ENCODE measurements at places on chromosomes 4 and X. TPM values are rescaled to one million over a fixed set of nuclear protein-coding genes. Genes with fewer than 3 reads are reported as not detected.
A peak's percentile ranks its signal among the peaks of the same experiment; 100 is the strongest.

Gene SLC25A53
- total RNA-seq: 13.4 TPM

Gene EPHA5
- total RNA-seq: 0.09 TPM

Gene CLDN34
- total RNA-seq: 0.50 TPM

Gene HCFC1
- 48.4 TPM for total RNA-seq

Gene UBE2K
- 54.3 TPM for total RNA-seq

DNA sequence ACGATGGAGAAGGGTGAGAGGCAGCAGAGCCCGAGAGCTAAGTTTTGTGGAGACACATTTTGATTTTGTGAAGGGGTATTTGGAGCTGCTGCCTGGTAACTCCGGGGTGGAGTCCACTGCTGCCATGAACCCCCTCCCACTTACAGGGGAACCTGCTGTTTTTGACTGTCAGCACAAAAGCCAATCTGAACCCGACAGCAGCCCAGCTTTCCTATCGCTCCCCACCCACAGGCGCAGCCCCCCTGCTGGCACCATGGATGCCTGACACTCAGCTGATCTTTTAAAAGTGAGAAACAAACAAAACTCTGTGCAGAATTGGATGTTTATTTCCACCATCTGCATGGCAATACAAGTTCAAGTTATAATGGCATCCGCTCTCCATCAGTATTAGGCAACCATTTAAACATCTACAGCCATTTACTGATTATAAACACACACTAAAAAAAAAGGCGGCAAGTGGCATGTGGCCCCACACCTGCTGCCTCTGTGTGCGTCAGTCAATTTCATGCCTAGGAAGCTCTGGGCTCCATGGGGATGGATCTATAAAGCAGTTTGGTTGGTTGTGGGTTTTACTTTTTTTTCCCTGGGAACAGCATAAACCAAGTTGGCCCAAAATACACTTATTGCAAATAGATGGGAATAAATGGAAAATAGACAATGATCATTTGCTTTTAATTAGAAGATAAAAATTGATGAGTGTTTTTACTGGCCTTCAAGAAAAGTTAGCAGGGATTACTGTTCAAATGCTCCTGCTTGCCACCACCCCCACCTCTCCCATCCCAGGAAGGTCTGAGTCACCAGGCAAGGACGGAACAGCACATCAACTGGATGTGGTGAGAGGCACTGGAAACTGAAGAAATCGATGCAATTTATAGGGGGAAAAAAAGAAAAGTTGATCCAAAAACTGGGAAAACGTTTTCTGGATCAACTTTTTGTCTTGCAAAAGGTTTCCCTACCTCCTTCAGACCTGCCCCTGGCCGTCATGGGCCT lies 46.0 kb downstream of the SEPSECS start:
- no peak overlapping the region for H3K27ac ChIP-seq
- H3K36me3 ChIP-seq: no peaks in the 10 kb centered on the region
- no peak for DNase-seq
- no peak overlapping the region for H3K4me3 ChIP-seq
- no peaks in the 10 kb centered on the region for H3K27me3 ChIP-seq

DNA sequence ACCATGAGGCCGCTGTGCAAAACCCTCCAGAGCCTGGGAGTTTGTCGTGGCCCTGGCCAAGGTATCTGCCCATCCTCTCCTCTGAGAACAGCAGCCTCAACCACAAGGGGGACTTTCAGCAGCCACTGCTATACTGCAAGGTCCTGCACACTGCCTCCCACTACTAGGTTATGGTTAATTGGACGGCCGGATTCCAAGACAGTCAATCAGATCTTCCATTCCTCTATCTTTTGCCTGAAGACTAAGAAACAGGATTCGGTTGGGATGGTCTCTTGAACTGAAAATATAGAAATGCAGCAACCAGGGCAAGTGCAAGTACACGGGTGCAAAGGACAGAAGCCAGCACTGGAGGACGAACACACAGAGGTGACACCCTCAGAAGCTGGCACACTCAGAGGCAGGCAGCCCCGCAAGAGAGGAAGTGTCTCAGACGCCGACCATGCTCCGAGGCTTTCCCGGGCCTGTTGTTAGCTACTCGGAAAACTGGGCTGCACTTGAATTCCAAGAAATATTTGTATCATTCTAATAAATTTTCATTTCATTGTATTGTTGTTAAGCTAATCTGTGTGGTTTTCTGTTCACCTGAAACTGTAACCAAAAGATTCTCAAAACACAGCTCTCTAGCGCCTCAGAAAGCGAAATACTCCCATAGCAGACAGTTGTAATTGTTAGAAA lies 63.3 kb downstream of the AFAP1 start:
- peaks cover 17% of the 10 kb centered on the region for H3K4me1 ChIP-seq
- H3K27me3 ChIP-seq: no peaks in the 10 kb centered on the region
- no peak overlapping the region for H3K4me3 ChIP-seq
- H3K36me3 ChIP-seq: peaks cover 2% of the 10 kb centered on the region

GRCh38 chrX:72095370-72095769 lies 36.3 kb downstream of the RTL5 start:
- no peak for DNase-seq
- H3K36me3 ChIP-seq: no peaks in the 10 kb centered on the region
- peaks cover 8% of the 10 kb centered on the region for H3K4me1 ChIP-seq
- H3K4me3 ChIP-seq: no peak overlapping the region

- H3K36me3 ChIP-seq: no peaks in the 10 kb centered on the region
- peaks cover 30% of the 10 kb centered on the region for H3K4me1 ChIP-seq
- no peak overlapping the region for H3K4me3 ChIP-seq
- no peak overlapping the region for H3K27ac ChIP-seq
- no peak for DNase-seq
Measured at GRCh38 chr4:52866734-52867133, 4.6 kb downstream of the RASL11B start.

- H3K27me3 ChIP-seq: no peaks in the 10 kb centered on the region
- DNase-seq: no peak
- no peaks in the 10 kb centered on the region for H3K36me3 ChIP-seq
- no peak overlapping the region for H3K4me3 ChIP-seq
Measured at GRCh38 chr4:52892880-52893279, 30.8 kb downstream of the RASL11B start.

- no peak overlapping the region for H3K4me3 ChIP-seq
- H3K36me3 ChIP-seq: no peaks in the 10 kb centered on the region
- no peaks in the 10 kb centered on the region for H3K4me1 ChIP-seq
- no peaks in the 10 kb centered on the region for H3K27me3 ChIP-seq
- H3K27ac ChIP-seq: no peak overlapping the region
Measured at GRCh38 chrX:109952985-109953905, 49.7 kb upstream of the TMEM164 start.

GRCh38 chrX:95156566-95156965 lies 1482.6 kb downstream of the FAM133A start:
- DNase-seq: no peak
- H3K4me3 ChIP-seq: no peak overlapping the region
- no peak overlapping the region for H3K27ac ChIP-seq
- H3K4me1 ChIP-seq: no peaks in the 10 kb centered on the region

GRCh38 chr4:78634011-78634664 lies 82.6 kb downstream of the ANXA3 start:
- peak; percentile 48 for DNase-seq
- H3K27me3 ChIP-seq: no peaks in the 10 kb centered on the region
- no peaks in the 10 kb centered on the region for H3K36me3 ChIP-seq
- peaks cover 7% of the 10 kb centered on the region for H3K4me1 ChIP-seq
- no peak overlapping the region for H3K4me3 ChIP-seq

DNA sequence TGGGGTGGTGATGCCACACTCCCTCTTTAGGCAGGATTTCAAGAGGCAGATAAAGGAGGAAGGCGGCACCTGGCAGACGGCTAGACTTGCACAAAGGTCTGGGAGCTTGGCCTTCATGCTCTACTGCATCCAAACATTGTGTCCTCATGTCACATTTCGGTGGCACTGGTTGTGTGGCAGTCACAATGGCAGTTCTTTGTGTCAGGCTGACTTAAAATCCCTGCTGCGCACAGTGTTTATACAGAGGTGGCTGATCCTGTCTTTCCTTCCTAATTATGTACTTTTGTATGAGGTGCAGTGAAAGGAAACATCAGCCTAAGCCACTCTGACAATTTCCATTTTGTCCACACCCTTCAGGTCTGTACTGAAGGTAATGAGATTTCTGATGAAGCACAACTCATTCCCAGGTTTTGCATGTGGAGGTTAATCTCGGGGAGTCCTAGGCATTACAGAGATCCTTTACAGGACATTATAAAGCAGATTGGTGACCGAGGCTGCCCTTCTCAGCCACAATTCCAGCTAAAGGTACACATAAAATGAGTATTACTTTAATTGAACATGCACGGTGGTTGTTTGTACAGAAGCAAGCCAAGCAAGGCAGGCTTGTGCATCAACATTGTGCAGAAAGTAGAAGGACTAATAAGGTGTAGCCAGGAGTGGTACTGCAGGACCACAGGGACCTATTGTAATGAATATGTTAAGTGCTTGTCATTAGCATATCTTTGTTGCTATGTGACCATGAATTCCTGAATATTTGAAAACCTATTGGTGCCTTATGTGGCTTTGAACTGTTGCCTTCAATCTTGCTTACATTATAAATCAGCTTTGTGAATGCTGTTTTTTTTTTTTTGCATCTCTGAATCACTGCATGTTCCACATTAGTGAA lies 147.6 kb downstream of the STK32B start:
- H3K4me1 ChIP-seq: no peaks in the 10 kb centered on the region
- no peak for DNase-seq
- no peak overlapping the region for H3K27ac ChIP-seq
- no peaks in the 10 kb centered on the region for H3K27me3 ChIP-seq
- no peak overlapping the region for H3K4me3 ChIP-seq

GRCh38 chr4:176367771-176368465 lies 48.2 kb downstream of the SPCS3 start:
- H3K4me3 ChIP-seq: no peak overlapping the region
- no peaks in the 10 kb centered on the region for H3K27me3 ChIP-seq

DNA sequence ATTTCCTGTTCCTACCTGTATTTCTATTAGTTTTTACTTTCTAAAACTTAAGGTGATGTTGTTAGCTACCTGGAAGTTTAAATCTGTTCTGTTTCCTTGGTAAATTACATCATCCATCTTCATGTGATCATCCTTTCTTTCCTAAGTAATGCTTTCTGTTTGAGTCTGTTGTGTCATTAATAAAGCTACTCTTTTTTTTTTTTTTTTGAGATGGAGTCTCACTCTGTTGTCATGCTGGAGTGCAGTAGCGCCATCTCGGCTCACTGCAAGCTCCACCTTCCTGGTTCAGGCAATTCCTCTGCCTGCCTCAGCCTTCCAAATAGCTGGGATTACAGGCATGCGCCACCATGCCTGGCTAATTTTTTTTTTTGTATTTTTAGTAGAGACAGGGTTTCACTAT lies 73.3 kb downstream of the FIP1L1 start:
- DNase-seq: no peak
- H3K4me3 ChIP-seq: no peak overlapping the region
- H3K27ac ChIP-seq: no peak overlapping the region
- no peaks in the 10 kb centered on the region for H3K27me3 ChIP-seq

DNA sequence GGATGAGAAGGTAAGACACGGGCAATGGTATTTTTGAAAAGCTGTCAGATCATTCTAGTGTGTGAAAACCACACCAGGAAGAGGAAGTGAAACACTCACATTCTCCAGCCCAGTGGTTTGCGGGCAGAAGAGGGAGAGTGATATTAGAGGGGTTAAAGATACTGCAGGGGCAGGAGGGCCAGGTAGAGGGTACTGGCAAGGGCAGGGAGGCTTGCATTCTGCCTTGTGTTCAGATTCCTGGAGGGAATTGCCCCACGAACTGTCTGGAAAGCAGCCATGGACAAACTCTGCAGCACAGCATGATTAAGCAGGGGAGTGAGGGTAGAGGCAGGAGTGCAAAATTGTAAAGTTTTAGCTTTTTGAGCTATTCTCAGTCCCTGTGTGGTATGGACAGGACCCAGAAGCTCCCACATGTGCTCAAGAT lies 30.9 kb downstream of the NIPAL1 start:
- H3K4me1 ChIP-seq: peaks cover 6% of the 10 kb centered on the region
- no peak overlapping the region for H3K4me3 ChIP-seq
- H3K27me3 ChIP-seq: peaks cover 22% of the 10 kb centered on the region
- DNase-seq: no peak

GRCh38 chrX:21735038-21735767 lies 22.7 kb downstream of the SMPX start:
- H3K27ac ChIP-seq: no peak overlapping the region
- no peak overlapping the region for H3K4me3 ChIP-seq
- no peaks in the 10 kb centered on the region for H3K36me3 ChIP-seq

DNA sequence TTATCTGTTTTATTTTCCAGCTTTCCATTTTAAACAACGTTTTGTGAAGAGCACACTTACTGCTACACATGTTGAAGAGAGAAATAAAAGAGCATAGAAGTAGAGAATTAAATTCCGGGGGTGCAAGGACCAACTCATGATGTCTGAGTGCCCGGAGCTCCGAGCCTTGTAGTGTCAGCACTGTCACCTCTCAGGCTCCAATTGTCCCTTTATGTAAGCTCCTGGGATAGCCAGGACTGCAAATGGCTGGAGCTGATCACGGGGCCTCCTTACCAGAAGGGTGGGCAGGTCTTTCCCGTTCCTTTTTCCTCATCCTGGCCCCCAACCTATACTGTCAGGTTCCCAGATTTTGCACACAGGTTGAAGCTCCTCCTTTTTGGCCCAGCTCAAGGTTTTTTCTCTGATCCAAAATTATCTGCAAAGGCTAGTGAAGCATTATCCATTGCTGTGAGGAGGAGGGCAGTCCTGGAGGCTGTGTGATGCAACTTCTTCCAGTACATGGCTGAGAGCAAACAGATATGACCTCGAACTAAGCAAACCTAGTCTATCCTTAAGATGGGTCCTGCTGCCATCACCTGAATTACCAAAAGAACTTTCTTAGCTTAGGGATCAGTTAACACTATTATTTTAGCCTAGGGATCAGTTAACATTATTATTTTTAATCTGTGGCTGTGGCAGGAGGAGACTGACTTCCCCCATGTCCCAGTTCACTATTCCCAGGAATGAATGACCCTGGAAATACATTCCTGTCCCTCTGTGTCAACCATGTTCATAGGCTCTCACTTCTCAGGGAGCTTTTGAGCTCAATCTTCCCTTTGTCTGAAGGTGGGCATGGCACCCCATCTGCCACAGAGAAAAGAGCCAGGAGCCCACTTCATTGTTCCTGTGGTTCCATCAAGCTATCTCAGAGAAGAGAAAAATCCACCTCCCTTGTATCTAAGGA lies at the start of gene FGG:
TSS of gene FGG (minus strand) at position 185 of the 943 bp plus-strand sequence. CDS start at position 138, 47 bp downstream.
- H3K36me3 ChIP-seq: no peaks in the 10 kb centered on the region
- H3K27me3 ChIP-seq: no peaks in the 10 kb centered on the region
- H3K4me3 ChIP-seq: peak within 1 kb of the TSS; percentile 9
- H3K4me1 ChIP-seq: no peaks in the 10 kb centered on the region
- no peak for DNase-seq

- no peaks in the 10 kb centered on the region for H3K4me1 ChIP-seq
- H3K4me3 ChIP-seq: no peak overlapping the region
- no peaks in the 10 kb centered on the region for H3K27me3 ChIP-seq
- H3K27ac ChIP-seq: no peak overlapping the region
- DNase-seq: no peak
- no peaks in the 10 kb centered on the region for H3K36me3 ChIP-seq
Measured at GRCh38 chrX:135740681-135741149, 27.3 kb downstream of the CT45A1 start.
